Activated T-cell treated with anti-CD3 and anti-CD28 coated beads for 4 hours (primary cell): ENCODE measurements at places on chromosomes 2 and 18.

GRCh38 chr2:161416708-161417437 lies 776 bp downstream of the TBR1 start:
- DNase-seq = no peak

- peak; percentile 7 for DNase-seq
These were observed 26.4 kb downstream of the ASXL2 start for GRCh38 chr2:25851740-25852503.

- no peak for DNase-seq
These were observed 44.6 kb downstream of the HEATR5B start for GRCh38 chr2:37039580-37039979.

DNA sequence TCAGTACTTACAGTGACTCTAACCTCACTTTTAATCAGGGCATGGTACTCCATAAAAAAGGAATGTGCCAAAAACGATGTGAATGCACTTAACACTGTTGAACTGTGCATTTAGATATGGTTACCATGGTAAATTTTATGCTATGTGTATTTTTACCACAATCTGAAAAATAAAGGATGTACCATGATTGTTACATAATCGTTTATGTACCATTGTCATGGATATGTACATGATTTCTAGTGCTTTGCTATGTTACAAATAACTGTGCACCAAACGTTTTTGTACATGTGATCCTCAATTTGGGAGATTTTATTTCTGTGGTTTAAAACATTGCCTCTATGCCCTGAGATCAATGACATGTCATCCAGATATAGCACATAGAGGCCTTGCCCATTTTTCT lies 21.8 kb downstream of the ZNF532 start:
- DNase-seq = no peak

GRCh38 chr18:7980136-7980535 lies 413.0 kb downstream of the PTPRM start:
- no peak for DNase-seq

DNA sequence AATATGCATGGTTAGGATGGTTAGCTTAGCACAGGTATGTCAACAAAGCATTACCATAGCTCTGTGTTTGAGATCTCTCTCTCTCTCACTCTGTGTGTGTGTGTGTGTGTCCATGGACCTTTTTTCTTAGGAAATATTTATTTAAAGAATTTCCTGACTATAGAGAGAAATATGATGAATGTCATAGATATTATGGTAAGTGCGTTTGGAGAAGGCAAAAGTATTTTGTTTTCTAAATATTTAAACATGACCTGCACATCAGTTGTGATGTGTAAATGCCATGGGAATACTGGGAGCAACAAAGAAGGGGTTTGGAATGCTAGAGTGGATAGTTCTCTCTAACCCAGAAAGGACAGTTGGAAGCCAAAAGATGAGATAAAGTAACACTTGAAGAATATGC lies 3.9 kb upstream of the TMEM178A start:
- DNase-seq = no peak

- DNase-seq = no peak
These were observed 60.0 kb downstream of the LRP2 start for GRCh38 chr2:169302364-169302763.

DNA sequence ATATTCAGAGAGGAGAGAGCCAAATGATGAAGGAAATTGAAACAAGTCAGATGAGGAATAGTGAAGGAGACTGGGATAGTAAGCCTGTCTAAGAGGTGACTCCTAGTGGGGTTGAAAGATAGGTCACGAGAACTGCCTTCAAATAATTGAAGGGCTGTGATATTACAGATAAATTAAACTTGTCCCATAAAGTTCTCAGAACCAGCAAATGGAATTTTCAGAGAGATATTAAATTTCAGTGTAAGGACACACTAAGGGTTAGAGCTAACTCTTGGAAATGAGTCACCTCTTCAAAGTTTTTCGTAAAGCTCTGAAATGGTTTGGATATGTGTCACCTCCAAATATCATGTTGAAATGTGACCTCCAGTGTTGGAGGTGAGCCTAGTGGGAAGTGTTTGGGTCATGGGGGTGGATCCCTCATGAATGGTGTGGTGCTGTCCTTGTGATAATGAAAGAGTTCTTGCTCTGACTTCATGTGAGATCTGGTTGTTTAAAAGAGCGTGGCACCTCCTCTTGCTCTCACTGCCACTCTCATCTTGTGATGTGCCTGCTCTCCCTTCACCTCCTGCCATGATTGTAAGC lies 87.3 kb downstream of the BABAM2 start:
- DNase-seq = no peak

DNA sequence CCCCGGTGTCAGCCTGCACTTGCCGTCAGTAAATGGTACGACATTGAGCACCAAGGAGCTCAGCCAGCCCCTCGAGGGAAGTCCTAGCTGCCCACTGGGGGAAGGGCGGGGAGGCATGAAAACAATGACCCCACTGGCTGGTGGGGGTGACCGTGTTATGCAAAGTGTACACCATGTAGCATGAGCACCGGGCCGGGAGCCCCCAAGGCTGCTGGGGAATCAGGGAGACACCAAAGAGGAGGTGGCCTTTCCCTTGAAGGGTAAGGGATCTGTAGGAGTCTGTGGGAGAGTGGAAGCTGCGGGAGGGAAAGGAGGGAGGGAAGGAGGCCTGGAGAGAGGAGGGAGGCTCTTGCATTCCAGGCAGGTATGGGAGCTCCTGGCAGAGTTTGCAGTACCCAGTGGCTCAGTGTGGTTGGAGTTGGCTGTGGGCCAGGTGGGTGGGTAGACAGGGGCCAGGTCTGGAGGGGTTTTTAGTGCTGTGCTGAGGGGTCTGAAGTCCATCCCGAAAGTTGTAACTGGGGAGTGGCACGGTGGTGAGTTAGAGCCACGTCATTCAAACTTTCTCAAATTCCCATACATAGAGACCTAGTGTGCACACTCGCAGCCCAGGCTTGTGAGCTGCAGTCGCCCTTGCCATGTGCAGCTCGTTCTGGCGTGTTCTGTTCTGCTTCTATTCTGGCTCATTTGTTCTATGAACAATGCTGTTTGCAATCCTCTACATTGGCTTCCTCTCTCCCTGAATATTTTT lies 22.4 kb downstream of the RRM2 start:
- no peak for DNase-seq

GRCh38 chr18:55856679-55857078 lies 268.7 kb upstream of the TCF4 start:
- DNase-seq = no peak

- DNase-seq = no peak
These were observed 52.7 kb downstream of the MAP2 start for GRCh38 chr2:209476367-209477208.

DNA sequence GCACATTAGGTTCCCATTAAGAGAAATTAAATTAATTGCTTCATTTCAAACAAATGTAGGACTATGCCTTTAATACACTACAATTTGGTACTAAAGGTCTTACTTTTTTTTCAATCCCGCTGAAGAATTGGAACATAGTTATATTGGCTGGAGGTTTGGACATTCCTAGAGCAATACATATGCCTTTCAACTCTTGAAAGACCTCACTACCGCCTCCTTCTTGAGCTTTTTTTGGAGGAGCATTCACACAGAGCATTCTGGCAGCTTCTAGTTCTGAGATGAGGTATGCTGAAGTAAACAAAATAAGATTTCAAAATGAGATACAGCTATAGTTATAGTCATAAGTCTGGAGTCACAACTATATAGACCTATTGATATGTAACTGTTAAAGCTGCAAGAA lies 10.9 kb downstream of the FAM98A start:
- no peak for DNase-seq

DNA sequence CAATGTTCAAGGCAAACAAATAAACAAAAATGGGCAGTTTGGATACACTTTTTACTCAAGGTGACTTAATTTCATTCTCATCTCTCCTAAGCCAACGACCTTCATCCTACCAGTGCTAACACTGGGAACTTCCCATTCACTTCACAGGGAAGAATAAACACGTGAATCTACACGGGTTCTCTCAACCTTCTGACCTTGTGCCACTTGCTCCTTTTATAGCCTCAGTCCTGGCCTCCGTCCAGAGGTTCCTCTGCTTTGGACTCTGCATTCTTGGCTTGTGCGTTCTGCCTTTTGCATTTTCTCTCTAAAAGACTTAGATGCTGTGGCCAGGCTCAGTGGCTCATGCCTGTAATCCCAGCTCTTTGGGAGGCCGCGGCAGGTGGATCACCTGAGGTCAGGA lies 13.8 kb downstream of the ZNF2 start:
- no peak for DNase-seq

- no peak for DNase-seq
These were observed 50.9 kb downstream of the ADNP2 start for GRCh38 chr18:80159713-80160636.

DNA sequence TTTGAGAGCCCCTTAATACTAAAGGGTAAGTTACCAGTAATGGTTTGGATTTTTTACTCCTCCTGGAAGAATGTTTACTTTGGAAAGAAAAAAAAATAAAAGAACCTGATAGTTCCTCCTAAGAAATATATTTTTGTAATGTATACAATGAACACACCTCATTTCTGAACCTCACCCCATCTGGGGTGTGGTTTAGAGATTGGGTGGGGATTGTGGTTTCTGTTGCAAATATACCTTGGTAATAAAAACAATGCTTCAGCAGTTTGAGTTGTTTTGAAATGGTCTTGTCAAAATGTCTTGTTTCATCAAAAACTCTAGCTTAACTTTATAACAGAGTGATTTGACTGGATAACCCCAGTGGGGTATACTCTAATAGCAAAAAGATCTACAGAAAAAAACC lies 448.9 kb upstream of the MEIS1 start:
- DNase-seq = no peak

DNA sequence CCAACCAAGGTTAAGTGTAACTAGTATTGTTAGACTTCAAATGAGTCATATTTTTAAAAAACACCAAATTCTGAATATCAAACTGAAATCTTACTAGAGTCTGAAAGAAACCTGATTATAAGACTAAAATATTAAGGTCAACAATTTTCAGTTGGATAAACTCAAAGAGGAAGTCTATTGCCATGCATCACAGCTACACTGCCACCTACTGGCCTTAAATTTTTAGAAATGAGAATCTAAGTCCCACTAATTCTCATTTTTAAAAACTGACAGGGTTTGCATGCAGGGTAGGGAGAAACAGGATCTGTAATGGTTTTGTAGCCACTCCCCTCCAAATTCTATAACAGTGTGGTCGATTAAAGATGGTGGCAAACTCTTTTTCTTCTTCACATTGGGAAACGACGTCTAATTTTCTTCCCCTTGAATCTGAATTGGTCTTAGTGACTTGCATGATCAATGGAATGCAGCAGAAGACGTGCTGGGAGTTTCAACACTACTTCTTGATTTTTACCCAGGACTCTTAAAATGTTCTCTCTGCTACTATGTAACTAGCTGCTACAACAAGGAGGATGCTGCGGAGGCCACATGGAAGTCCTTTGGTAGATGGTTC lies 176.1 kb upstream of the SESTD1 start:
- no peak for DNase-seq

DNA sequence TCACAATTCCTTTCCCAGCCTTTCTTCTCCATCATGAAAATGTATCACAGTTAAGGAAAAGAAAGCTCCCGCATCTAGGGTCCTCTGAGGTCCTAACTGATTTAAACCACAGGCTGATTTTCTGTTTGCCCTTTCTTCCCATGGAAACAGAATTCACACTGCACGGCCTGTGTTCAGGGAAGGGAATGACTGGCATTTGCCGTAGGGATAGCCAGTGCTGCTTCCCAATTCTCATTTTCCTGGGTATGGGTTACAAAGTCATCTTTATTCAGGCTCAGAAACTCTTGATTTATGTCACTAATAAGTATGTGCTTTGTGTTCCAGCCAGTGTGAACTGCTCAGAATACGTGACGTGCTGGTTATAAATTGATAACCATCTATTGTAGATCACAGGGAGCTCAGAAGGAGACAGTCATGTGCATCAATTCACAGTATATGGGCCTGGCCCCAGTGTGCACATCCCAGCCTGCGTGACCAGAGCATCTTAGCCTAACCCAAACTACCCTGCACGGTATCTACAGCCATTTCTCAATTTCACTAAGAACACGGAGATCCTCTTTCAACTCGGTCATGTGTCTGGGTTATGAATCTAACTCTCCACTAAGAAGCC lies 163.3 kb downstream of the LRRC30 start:
- no peak for DNase-seq

- DNase-seq = no peak
These were observed 65.2 kb downstream of the CCDC195 start for GRCh38 chr2:224650815-224651439.

GRCh38 chr18:56563568-56563967 lies 74.8 kb downstream of the TXNL1 start:
- no peak for DNase-seq

DNA sequence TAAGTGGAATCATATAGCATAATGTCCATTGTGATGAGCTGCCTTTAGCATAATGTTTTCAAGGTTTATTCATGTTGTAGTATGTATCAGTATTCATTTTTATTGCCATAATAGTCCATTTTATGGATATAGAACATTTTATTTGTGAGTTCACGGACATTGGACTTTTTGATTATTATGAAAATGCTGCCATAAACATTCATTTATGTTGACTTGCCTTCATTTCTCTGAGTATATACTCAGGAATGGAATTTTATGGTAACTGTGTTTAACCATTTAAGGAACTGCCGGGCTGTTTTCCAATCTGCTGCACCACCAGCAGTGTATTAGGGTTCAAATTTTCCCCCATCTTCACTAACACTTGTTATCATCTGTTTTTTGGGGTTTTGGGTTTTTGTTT lies 12.2 kb downstream of the CREB1 start:
- DNase-seq = no peak

GRCh38 chr2:180505203-180505602 lies 475.2 kb upstream of the UBE2E3 start:
- DNase-seq = no peak

- no peak for DNase-seq
These were observed 23.4 kb downstream of the CDH2 start for GRCh38 chr18:28153485-28154065.

DNA sequence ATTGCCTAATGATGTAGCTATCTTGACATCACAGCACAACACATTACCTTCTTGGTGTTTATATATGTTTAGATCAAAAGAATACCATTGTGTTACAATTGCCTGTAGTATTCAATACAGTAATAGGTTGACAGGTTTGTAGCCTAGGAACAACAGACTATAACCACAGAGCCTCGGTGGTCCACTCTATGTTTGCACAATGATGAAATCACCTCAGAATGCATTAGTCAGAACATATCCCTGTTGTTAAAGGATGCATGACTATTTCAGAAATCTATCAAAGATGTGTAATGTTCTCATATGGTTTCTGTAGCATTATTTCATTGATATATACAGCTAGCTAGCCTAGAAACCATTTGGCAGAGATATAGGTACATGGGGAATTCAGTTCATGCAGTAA lies 8.9 kb downstream of the METTL5 start:
- DNase-seq = no peak

DNA sequence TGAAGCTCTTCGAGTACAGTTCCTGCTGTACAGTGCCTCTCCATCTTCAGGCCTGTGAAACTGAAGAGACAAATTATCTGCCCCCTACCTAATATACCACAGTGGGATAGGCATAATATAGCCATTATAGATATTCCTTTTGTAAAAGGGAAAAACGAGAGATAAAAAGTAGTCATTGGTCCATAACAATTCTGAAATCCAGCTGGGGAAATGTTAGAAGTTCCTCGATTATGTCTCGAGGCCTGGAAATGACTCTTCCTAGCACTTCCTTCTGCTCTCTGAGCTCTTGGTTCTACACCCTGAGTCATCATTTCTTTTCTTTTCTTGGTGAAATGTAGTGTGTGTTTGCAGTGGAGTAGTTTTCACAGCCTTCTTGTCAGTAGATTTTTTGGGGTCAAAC lies 51.5 kb downstream of the ASB1 start:
- no peak for DNase-seq

GRCh38 chr18:3456686-3457069 lies 6.7 kb downstream of the TGIF1 start:
- no peak for DNase-seq
